Natural killer cell (primary cell): ENCODE measurements at places on chromosomes 1 and 21.

DNA sequence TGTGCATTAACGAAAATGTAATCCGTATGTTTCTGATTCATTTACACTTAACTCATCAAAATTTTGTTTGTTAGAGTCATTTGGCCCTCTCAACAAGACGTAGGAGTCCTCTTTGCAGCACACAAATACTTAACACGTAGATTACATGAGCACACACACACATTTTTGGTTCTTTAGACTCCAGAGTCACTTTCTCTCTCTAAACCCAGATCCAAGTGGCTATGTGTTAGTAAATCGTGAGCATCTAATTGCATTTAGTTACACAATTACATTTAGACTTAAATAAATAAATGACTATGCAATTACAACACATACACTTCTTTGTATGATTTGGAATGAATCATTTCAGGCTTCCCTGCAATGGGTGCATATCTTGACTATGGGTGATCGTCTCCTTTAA lies 109.0 kb upstream of the GREM2 start:
- no peak overlapping the region for H3K4me3 ChIP-seq
- no peaks in the 10 kb centered on the region for H3K4me1 ChIP-seq
- no peak for DNase-seq
- H3K36me3 ChIP-seq: no peaks in the 10 kb centered on the region

DNA sequence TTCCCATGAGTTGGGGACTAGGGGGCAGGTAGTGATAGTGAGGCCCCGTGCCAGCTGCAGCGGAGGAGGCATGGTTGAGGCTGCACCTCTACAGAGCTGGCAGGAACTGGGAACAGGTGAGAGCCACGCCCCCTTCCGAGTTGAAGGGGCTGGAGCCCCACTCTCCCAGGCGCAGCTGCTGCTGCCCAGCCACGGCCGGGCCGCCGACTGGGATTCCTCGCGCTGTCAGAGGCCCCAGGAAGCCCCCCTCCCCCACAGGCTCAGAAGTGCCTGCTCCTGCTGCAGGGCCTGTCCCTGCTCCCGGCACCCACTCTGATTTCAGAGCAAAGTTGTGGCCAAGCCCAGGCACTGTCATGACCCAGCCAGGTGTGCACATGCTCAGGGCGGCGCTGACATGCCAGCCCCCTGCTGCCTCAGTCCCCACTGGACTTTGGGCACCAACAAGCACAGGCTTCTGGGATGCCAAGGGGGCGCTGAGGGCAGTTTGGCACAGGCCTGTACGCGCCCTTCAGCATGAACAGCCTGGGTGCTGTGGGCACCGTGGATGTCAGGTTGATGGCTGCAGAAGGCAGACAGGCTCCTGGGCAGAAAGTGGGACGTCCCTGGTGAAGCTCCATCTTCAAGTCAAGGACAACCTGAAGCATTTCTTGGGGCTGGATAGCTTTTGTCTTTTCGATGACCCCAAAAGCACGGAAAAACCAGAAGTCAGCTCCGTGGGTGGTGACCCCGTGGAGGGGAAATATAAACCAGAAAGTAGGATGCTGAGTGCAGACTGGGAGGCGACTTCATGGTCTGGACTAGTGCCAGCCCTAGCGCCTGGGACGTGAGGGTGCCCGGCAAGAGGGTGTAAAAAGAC lies 121.5 kb downstream of the SIM2 start:
- no peak overlapping the region for H3K27ac ChIP-seq
- H3K27me3 ChIP-seq: no peaks in the 10 kb centered on the region
- DNase-seq: no peak
- H3K4me3 ChIP-seq: no peak overlapping the region
- no peaks in the 10 kb centered on the region for H3K4me1 ChIP-seq
- H3K36me3 ChIP-seq: no peaks in the 10 kb centered on the region

DNA sequence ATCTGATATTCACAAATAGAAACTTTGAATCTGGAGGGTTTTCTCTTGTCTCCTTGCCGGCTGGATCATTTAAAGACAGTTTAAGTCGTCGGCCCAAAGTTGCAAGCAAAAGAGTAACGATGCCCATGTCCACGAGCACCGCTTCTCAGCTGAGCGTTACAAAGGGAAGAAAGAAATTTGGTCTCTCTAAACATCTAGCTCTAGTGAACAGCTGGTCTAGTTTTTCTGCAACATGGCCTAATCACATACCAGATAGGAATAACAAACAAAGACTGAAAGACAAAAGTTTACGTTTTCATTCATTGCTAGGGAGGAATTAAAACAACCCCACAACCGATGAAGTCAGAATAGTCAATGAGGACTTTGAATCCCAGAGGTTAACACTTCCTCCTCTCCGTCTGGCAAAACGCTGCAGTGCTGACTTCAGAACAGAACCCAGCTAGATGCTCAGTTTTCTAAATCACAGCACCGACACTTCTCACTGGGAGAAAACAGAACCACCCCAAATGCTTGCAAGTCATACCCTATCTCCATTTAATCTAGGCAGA lies 69.4 kb downstream of the NTPCR start:
- H3K27me3 ChIP-seq: no peaks in the 10 kb centered on the region
- no peaks in the 10 kb centered on the region for H3K4me1 ChIP-seq
- DNase-seq: no peak
- H3K4me3 ChIP-seq: no peak overlapping the region

GRCh38 chr1:8212580-8213031 lies 105.3 kb upstream of the SLC45A1 start:
- H3K4me3 ChIP-seq: no peak overlapping the region
- H3K27me3 ChIP-seq: peaks cover 6% of the 10 kb centered on the region
- DNase-seq: no peak
- H3K36me3 ChIP-seq: no peaks in the 10 kb centered on the region
- H3K27ac ChIP-seq: no peak overlapping the region

GRCh38 chr1:27142464-27142863 lies 12.5 kb downstream of the SLC9A1 start:
- no peak overlapping the region for H3K4me3 ChIP-seq
- H3K36me3 ChIP-seq: no peaks in the 10 kb centered on the region
- H3K27ac ChIP-seq: no peak overlapping the region
- H3K27me3 ChIP-seq: no peaks in the 10 kb centered on the region
- peaks cover 8% of the 10 kb centered on the region for H3K4me1 ChIP-seq
- no peak for DNase-seq

- H3K27ac ChIP-seq: no peak overlapping the region
- H3K4me3 ChIP-seq: no peak overlapping the region
- no peaks in the 10 kb centered on the region for H3K27me3 ChIP-seq
- no peak for DNase-seq
Measured at GRCh38 chr21:17231771-17232170, 281.1 kb upstream of the CXADR start.
